Heart left ventricle (tissue), 16 donors: ENCODE measurements at places on chromosomes 12 and 14. TPM values are rescaled to one million over a fixed set of nuclear protein-coding genes. Genes with fewer than 3 reads are reported as not detected.

- no peak for DNase-seq
Measured at GRCh38 chr12:29719381-29719780, 64.4 kb downstream of the TMTC1 start.

DNA sequence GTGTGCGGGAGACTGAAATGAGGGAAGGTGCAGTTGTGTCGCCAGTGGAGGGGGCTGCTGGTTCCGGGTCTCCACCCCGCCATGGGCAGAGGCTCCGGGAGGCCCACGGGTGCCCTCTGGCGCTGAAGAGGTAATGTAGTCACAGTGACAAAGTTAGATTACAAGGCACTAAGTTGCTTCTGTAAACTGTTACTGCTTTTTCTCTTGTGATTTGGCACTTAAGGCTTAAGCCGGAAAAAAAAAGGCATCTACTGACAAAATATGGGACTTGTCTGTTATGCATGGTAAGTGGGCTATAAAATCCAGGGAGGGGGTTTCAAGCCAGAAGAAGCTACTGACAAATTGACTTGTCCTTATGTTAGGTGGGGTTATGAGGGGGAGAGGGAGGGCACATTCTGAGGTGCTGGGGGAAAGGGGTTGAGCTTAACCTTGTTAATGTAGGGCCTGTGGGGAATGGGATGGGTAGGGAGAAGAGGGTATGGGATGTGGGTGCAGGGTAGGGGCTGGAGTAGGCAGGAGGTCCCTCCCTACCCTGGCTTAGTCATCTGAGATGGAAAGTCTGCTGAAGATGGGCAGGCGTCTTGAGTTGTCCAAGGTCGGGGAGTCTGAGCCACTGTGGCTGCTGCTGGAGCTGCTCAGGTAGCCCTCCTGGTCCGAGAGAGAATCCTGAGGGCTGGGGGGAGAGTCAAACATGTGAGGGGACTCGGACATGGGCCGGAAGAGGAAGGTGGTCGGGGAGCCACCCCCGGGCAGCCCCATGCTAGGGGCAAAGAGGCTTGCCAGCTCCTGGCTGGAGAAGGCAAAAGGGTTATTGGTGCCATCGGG is 3.7 kb downstream of the ZFP36L1 start:
- peak; percentile 87 for DNase-seq

Gene GPR135
- 0.98 TPM for polyA plus RNA-seq

DNA sequence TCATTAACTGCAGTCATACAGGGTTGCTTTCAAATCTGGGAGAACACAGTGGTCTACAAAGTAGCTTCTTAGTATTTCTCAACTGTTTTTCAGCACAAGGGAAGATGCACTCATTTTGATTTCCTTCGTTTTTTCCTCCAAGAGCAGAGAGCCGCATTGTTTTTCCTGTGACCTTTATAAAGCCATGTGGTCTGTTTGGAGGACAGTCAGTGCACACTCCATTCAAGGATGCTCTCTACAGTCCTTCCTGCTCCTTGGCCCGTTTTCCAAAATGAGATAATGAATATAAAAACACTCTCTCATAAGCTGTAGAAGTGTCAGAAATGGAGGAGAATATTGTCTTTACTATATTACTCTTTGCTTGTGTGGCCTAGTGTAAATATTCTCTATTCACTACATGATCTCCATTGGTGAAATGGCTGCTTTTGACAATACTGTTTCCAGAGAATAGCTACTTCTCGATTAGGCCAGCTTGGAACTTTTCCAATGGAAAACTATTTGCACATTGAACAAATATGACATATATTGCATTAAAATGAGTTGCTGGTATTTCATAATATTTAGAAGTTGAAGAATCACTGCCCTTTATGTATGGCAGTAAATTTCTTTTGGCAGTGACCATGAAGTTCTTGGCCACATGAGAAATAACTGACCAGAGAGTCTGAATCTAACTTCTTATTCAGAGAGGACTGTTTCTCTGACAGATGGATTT is 393.1 kb upstream of the RGS6 start:
- DNase-seq, result no peak

DNA sequence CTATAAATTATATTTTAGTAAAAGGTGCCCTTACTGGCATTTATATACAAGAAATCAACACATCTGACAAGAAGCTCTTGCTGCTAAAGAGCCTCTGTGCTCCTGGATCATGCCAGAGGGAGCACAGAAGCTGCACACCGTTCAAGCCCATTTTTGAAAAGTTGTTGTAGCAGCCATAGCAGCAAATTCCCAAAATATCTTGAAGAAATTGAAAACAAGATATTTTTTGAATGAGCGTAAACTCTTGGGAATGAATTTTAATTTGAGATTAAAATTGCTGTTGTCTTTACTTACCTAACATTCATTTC is 540 bp upstream of the CLEC2D start:
- no peak for DNase-seq
